Left ventricle myocardium inferior (tissue), 1 donor: ENCODE measurements at places on chromosomes 13 and 19. TPM values are rescaled to one million over a fixed set of nuclear protein-coding genes. Genes with fewer than 3 reads are reported as not detected.

- no peak for DNase-seq
- peaks cover 57% of the 10 kb centered on the region for H3K4me1 ChIP-seq
- no peaks in the 10 kb centered on the region for H3K36me3 ChIP-seq
- H3K27me3 ChIP-seq, result peaks cover 100% of the 10 kb centered on the region
- no peak overlapping the region for H3K27ac ChIP-seq
Observed at GRCh38 chr19:29527500-29528328, 1.9 kb downstream of the VSTM2B start.

DNA sequence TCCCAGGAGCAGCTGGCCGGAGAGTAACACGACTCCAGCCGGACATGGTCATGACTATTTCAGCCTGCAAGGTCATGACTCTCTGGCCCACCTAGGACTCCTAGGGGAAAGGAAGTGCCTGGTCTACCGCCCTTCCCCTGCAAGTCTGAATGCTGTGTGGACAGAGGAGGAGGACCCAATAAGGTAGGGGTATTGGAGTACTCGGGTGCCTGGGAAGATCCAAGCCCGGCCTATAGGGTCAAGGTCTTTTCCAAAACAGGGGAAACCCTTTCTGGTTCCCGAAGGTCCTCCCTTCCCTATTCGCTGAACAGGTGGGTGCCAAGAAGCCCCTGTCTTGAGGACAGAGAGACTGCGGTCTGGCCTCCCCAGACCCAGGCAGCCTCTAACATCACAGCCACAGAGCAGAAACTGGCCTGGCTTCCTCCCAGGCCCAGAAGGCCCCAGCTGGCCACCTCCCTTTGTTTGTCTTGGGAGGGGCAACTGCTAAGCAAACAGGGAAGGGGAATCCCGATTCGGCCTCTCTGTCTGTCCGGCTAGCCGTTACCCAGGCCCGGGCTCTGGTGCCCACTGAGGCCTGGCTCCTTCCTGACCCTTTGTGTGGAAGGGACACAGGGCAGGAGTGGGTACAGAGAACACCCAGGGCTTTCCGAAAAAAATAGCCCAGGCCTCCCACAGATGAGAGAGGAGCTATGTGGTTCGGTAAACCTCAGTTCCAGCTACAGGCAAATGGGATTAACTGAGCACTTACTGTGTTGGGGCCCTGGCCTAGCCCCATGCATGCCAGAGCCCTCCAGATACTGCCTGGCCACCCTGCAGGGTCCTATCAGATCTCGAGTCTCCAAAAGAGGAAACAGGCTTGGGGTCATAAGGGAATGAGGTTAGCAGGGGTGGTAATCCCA is 5.2 kb upstream of the GRAMD1A start:
- no peaks in the 10 kb centered on the region for H3K27me3 ChIP-seq
- H3K4me3 ChIP-seq, result no peak overlapping the region
- peaks cover 55% of the 10 kb centered on the region for H3K4me1 ChIP-seq
- no peaks in the 10 kb centered on the region for H3K36me3 ChIP-seq
- no peak for DNase-seq

DNA sequence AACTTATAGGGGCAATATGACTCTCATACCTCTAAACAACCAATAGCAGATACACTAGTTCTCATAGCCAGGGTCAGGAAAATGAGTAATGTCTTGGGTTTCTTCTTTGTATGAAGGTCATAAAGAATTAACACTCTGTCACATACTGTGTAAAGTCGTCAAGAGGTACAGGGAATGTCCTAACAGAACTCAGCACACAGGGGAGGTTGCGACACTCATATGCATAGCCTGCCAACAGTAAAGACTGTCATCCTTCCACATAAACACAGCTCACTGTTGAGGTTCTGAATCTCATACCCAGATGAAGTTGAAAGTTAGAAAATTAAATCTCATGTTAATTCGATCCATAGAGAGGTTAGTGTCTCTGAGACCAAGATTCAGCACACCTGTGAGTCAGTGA is 34.2 kb upstream of the ZNF254 start:
- H3K27ac ChIP-seq, result no peak overlapping the region
- no peak overlapping the region for H3K4me3 ChIP-seq
- no peaks in the 10 kb centered on the region for H3K27me3 ChIP-seq
- DNase-seq, result no peak
- H3K4me1 ChIP-seq, result no peaks in the 10 kb centered on the region

DNA sequence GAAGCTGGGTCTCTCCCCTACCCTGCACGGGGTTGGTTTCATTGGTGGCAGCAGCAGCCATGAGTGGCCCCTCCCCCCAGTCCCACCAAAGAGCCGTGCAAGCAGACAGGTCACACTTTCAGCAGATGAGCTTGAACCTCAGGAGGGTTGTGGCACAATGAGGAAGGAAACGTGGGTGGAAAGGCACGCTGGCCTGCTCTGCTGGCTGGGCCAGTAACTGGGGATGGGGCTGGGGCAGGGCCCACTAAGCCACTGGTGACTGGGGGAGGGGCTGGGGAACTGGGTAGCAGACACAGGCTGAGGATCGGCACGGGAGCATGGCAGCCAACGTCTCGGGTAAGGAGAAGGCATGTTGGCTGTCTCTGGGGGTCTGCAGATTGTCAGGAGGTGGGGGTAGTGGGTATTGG is at the start of gene P2RY11:
Gene P2RY11 (plus strand): TSS at position 289 of the 407 bp plus-strand sequence. CDS start 29 bp downstream, at position 318.
- H3K36me3 ChIP-seq, result peaks cover 64% of the 10 kb centered on the region
- peaks cover 32% of the 10 kb centered on the region for H3K4me1 ChIP-seq

GRCh38 chr13:111539252-111539651 is 218.8 kb downstream of the TEX29 start:
- H3K4me1 ChIP-seq, result no peaks in the 10 kb centered on the region
- H3K36me3 ChIP-seq, result no peaks in the 10 kb centered on the region
- H3K27me3 ChIP-seq, result peaks cover 97% of the 10 kb centered on the region
- no peak overlapping the region for H3K4me3 ChIP-seq
- no peak overlapping the region for H3K27ac ChIP-seq

DNA sequence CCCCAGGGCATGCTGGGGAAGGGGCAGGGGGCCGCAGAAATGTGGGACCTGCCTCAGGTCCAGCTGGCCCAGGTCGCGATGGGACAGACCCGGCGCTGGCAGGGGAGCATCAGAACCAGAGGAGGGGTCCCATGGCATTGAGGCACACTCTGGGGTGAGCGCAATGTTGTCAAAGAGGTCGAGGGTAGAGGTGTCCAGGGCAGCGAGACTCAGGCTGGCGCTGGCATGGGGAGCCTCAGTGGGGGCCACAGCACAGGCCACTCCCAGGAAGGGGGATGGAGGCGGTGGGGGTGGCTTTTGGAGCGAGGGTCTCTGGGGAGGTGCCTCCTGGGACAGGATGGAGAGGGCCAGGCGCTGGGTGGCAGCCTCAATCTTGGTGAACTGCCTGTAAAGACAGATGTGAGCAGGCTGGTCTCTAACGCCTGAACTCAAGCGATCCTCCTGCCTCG is 944 bp downstream of the C19orf85 start:
- no peaks in the 10 kb centered on the region for H3K27me3 ChIP-seq
- no peak overlapping the region for H3K4me3 ChIP-seq
- no peaks in the 10 kb centered on the region for H3K36me3 ChIP-seq
- H3K27ac ChIP-seq, result no peak overlapping the region
- peaks cover 37% of the 10 kb centered on the region for H3K4me1 ChIP-seq
- DNase-seq, result no peak

DNA sequence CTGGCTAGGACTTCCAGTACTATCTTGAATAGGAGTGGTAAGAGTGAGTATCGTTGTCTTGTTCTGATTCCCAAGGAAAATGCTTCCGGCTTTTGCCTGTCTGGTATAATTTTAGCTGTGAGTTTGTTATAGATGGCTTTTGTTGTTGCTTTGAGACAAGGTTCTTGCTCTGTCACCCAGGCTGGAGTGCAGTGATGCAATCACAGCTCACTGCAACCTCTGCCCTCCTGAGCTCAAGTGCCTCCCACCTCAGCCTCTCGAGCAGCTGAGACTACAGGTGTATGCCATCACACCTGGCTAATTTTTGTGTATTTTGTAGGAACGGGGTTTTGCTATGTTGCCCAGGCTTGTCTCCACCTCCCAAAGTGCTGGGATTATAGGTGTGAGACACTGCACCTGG is 6.1 kb upstream of the ZNF543 start:
- DNase-seq, result no peak
- no peaks in the 10 kb centered on the region for H3K27me3 ChIP-seq
- no peak overlapping the region for H3K27ac ChIP-seq
- no peak overlapping the region for H3K4me3 ChIP-seq
- no peaks in the 10 kb centered on the region for H3K4me1 ChIP-seq
- no peaks in the 10 kb centered on the region for H3K36me3 ChIP-seq

- DNase-seq, result no peak
- no peaks in the 10 kb centered on the region for H3K27me3 ChIP-seq
- H3K27ac ChIP-seq, result no peak overlapping the region
- H3K36me3 ChIP-seq, result no peaks in the 10 kb centered on the region
- peaks cover 24% of the 10 kb centered on the region for H3K4me1 ChIP-seq
Observed at GRCh38 chr13:99266827-99267226, 8.6 kb upstream of the GPR18 start.

DNA sequence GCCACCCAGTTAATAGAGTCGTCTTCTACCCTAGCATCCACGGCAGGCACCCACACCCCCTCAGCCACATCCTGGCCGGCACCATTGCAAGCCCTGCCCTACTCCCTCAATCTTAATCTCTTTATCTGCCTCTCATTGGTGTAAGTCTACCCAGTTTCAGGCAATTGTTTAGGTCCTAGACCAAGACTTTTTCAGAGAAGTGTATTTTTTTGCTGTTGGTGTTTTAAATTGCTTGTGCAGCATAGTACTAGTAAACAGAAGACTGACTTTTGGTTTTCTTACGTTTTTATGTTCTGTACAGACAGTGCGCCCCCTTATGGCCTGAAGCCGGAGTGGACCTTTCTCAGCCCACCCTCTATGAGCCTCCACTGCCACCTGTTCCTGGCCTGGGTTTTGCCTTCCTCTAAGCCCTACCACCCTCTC is 2.3 kb upstream of the LCP1 start:
- peak; percentile 22 for DNase-seq
- no peak overlapping the region for H3K27ac ChIP-seq
- H3K4me1 ChIP-seq, result no peaks in the 10 kb centered on the region
- no peak overlapping the region for H3K4me3 ChIP-seq
- H3K27me3 ChIP-seq, result peaks cover 27% of the 10 kb centered on the region
- no peaks in the 10 kb centered on the region for H3K36me3 ChIP-seq

- DNase-seq, result no peak
- H3K27ac ChIP-seq, result no peak overlapping the region
- no peaks in the 10 kb centered on the region for H3K27me3 ChIP-seq
- H3K36me3 ChIP-seq, result no peaks in the 10 kb centered on the region
- H3K4me1 ChIP-seq, result peaks cover 41% of the 10 kb centered on the region
- H3K4me3 ChIP-seq, result no peak overlapping the region
Observed at GRCh38 chr13:95745752-95746151, 68.8 kb downstream of the DNAJC3 start.

- peaks cover 84% of the 10 kb centered on the region for H3K27me3 ChIP-seq
- H3K4me1 ChIP-seq, result no peaks in the 10 kb centered on the region
- no peak overlapping the region for H3K4me3 ChIP-seq
- no peaks in the 10 kb centered on the region for H3K36me3 ChIP-seq
- no peak overlapping the region for H3K27ac ChIP-seq
- no peak for DNase-seq
Observed at GRCh38 chr13:26864576-26864975, 104.0 kb upstream of the GPR12 start.

GRCh38 chr13:97328222-97328790 is 105.7 kb upstream of the RAP2A start:
- no peak overlapping the region for H3K4me3 ChIP-seq
- peaks cover 98% of the 10 kb centered on the region for H3K4me1 ChIP-seq
- no peaks in the 10 kb centered on the region for H3K27me3 ChIP-seq
- DNase-seq, result no peak

DNA sequence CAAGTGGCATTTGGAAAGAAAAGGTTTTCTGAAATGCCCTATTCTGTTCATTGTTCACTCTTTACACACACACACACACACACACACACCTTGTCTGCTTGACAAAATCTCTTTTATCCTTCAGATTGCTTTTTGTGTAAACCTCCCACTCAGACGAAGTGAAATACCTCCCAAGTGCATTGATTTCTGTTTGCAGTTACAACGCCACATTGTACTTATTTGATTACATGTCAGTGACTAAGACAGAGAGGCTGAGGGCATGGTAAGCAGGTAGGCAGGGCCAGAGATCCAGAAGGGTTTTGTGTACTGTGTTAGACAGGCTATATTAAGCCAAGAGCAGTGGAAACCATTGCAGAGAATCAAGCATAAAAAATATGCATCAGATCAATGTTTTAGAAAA is 561.8 kb downstream of the GPC6 start:
- no peak for DNase-seq
- H3K36me3 ChIP-seq, result no peaks in the 10 kb centered on the region
- H3K4me1 ChIP-seq, result no peaks in the 10 kb centered on the region

DNA sequence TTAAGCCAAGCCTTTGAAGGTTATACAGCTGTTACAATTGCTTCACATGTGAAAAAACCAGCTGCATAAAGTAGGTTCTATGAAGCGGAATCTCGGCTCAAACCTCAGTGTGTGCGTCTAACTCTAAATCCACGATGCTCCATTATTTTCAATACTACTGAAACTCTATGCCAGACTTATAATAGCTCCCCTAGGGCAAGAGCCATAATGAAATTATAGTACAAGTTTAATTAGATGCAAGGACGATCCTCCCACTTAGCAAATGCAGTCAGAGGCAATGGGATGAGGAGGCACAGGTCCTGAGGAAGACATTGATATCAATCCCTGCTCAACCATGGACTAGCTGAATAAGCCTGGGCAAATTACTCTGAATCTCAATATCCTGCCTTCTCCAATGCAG is 31.1 kb downstream of the SLC7A1 start:
- H3K4me3 ChIP-seq, result no peak overlapping the region
- no peaks in the 10 kb centered on the region for H3K27me3 ChIP-seq
- no peak overlapping the region for H3K27ac ChIP-seq
- H3K4me1 ChIP-seq, result no peaks in the 10 kb centered on the region
- no peak for DNase-seq

- H3K4me1 ChIP-seq, result no peaks in the 10 kb centered on the region
- peaks cover 24% of the 10 kb centered on the region for H3K27me3 ChIP-seq
- no peak for DNase-seq
- no peak overlapping the region for H3K27ac ChIP-seq
Observed at GRCh38 chr19:30522341-30522740, 150.2 kb downstream of the ZNF536 start.

DNA sequence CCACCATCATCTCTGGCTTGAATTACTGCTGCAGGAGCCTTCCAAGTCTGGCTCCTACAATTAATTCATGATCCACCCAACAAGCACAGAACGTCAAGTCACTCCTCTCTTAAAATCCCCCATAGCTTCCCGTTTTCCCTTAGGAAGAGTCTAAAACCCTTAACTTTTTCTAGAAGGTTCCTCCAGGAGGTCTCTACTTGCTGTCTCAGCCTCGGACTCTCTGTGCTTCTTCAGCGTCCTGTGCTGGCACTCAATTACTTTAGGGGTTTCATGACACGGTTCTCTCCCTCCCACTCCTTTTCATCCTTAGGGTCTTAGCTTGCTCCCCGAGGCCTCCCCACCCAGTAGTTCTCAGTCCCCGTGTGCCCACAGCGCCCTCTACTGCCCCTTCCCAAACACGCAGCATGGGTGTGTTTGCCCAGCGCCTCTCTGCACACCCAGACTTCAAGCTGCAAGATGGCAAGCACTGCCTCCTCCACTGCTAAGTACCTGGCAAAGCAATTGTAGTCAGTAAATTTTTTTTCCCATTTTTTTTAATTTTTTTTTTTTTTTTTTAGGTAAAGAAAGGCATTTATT is 25.8 kb upstream of the MAP3K10 start:
- DNase-seq, result peak; percentile 36
- no peaks in the 10 kb centered on the region for H3K4me1 ChIP-seq
- H3K27me3 ChIP-seq, result peaks cover 34% of the 10 kb centered on the region
- H3K36me3 ChIP-seq, result no peaks in the 10 kb centered on the region
- H3K27ac ChIP-seq, result no peak overlapping the region

The BEST2 gene
- not detected for total RNA-seq

The C19orf85 gene
- total RNA-seq, result not detected

The ZNF506 gene
- 10.0 TPM for total RNA-seq

The ISYNA1 gene
- total RNA-seq, result 24.1 TPM

The OSCAR gene
- 0.33 TPM for total RNA-seq

The ACP7 gene
- total RNA-seq, result not detected

The ETHE1 gene
- total RNA-seq, result 14.6 TPM
